ENCODE measurements at places on chromosomes 6 and 20.

- no peak for DNase-seq
Measured at GRCh38 chr6:120826253-120826652, 508.0 kb downstream of the TBC1D32 start.

DNA sequence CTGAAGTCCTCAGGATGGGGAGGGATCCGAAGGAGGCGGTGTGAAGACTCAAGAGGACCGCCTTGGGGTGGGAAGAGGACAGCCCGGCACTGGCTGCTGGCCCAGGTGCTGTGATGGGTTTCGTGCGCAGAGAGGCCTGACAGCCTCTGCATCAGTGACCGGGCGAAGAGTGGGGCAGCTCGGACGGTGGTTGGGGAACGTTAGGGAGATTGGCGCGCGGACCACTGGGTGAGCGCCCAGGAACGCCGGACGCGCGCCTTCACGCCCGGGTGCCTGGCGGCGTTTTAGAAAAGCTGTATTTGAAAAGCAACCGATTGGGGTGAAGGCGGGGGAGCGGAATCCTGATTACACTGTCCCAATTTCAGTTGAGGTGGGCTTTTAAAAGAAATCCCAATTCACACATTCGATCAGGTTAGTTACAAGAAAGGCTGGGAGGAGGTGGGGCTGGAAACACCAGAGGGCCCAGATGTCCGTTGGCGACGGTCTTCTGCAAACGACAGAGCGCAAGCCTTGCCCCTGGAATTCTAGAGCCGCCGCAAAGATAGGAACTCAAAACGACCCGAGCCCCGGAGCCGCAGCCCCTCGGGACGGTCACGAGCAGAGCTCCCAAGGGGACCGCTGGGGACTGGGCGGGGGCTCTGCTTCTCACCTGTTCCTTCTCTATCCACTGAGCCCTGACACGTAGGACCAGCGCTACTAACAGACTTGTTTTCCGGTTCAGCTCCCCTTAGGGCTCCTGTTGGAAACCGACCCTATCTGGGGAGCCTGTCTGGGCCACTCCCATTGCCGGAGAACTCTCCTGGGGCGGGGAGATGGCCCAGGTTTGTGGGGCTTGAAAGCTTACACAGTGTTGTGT, 8.5 kb upstream of the TRIM40 start:
- no peak for DNase-seq

DNA sequence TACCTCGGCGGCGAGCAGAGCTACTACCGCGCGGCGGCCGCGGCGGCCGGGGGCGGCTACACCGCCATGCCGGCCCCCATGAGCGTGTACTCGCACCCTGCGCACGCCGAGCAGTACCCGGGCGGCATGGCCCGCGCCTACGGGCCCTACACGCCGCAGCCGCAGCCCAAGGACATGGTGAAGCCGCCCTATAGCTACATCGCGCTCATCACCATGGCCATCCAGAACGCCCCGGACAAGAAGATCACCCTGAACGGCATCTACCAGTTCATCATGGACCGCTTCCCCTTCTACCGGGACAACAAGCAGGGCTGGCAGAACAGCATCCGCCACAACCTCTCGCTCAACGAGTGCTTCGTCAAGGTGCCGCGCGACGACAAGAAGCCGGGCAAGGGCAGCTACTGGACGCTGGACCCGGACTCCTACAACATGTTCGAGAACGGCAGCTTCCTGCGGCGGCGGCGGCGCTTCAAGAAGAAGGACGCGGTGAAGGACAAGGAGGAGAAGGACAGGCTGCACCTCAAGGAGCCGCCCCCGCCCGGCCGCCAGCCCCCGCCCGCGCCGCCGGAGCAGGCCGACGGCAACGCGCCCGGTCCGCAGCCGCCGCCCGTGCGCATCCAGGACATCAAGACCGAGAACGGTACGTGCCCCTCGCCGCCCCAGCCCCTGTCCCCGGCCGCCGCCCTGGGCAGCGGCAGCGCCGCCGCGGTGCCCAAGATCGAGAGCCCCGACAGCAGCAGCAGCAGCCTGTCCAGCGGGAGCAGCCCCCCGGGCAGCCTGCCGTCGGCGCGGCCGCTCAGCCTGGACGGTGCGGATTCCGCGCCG, 994 bp downstream of the FOXC1 start:
- peak; percentile 61 for DNase-seq

DNA sequence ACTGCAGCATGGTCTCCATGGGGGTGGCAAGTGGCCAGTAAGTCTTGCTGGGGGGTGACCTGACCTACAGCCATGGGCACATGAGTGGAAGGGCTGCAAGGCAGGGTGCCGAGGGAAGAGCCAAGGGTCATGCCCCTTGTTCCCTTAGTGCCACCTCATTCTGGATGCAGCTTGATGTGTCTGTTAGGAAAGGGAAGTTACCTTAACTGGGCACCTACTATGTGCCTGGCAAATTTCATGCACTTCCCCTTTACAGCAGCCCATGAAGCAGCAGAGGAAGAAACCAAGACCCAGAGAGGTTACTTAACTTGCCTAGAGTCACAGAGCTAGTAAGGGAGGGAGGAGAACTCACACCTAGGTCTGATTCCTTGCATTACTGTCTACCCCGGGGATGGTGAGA, 174.0 kb downstream of the MRPL14 start:
- no peak for DNase-seq

- DNase-seq: no peak
Measured at GRCh38 chr6:88972504-88973423, 9.3 kb upstream of the RNGTT start.

GRCh38 chr6:87724983-87725811, 23.2 kb upstream of the AKIRIN2 start:
- no peak for DNase-seq
